Natural killer cell treated with Interleukin-12 subunit alpha and Interleukin-12 subunit beta and Interleukin-15 and Interleukin-18, amount 100 ng/mL, for 72 hours (primary cell): ENCODE measurements at places on chromosomes 12 and 14. TPM values are rescaled to one million over a fixed set of nuclear protein-coding genes. Genes with fewer than 3 reads are reported as not detected.

- DNase-seq = no peak
Measured at GRCh38 chr12:16599081-16599480, 6.9 kb downstream of the LMO3 start.

- no peak for DNase-seq
Measured at GRCh38 chr14:37721976-37722659, 126.7 kb downstream of the TTC6 start.

DNA sequence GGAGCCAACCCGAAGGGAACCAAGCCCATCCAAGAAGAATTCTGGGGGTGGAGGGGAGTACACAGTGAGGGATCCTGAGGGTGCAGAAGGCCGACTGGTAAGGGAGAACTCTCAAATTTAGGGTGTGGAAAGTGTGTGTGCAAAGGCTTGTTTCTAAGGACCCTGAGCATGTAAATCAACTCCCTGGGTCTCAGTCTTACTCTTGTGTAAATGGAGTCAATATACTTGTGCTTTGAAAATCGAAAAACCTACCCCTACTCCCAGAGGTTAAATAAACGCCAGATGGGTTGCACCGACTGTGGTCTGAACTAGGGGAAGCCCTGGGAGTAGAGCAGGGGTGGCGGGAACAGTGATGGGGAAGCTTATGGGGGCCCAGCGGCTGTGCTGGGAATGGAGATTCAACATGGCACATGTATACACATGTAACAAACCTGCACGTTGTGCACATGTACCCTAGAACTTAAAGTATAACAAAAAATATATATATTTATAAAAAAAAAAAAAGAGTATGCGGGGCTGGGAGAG is 6.0 kb downstream of the B4GALNT1 start:
- DNase-seq = no peak

- no peak for DNase-seq
Measured at GRCh38 chr14:100302616-100303015, 3.6 kb downstream of the SLC25A29 start.

- no peak for DNase-seq
Measured at GRCh38 chr14:36105401-36105800, 71.1 kb downstream of the PTCSC3 start.

DNA sequence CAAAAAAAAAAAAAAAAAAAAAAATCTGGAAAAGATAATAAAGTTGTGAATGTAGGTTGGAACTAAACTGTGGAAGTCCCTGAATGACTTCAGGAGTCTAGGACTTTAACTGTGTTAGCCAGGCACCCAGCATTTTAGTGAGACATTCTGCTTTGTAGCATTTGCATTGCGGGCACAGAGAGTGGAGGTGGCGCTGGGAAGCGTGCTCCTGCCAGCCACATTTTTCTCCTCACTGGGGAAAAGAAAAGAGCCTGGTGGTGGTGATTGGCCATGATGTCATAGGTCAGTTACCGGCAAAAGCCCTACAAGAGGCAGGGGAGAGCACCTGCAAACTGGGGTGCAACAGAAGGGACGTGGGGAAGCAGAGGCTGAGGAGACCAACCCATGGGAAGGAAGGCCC is 9.7 kb upstream of the GAPDH start:
- DNase-seq = no peak

Gene ZFHX2
- total RNA-seq = 4.9 TPM

Gene MUCL1
- total RNA-seq = 5.9 TPM

Gene ACVRL1
- total RNA-seq = not detected

Gene NEDD8
- 199 TPM for total RNA-seq
